NCI-H460 (cell line): ENCODE measurements at places on chromosomes 7 and 10. TPM values are rescaled to one million over a fixed set of nuclear protein-coding genes. Genes with fewer than 3 reads are reported as not detected.

The ANKRD22 gene
- total RNA-seq = 0.17 TPM in 1 of 2 replicates, not detected in the other

DNA sequence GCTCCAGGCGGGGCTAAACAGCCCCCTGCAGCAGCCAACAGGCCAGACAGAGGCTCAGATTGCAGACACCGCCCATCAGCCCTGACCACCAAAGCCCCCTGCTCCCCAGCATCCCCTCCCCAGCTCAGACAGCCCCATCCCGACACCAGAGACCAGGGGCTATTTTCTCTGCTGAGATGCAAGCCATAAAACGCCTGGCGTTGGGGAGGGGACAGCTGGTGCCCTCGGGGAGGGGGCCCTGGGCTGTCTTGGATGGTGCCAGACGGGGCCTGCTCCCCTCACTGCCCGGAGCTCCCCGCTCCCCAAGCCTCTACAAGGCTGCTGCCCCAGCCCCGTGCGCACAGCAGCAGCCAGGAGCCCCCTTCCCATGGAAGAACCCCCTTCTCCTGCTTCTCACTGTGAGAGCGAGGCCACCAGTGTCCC lies 31.8 kb downstream of the GET4 start:
- DNase-seq = no peak

The FKBP6 gene
- 0.17 TPM in 1 of 2 replicates, not detected in the other for total RNA-seq

DNA sequence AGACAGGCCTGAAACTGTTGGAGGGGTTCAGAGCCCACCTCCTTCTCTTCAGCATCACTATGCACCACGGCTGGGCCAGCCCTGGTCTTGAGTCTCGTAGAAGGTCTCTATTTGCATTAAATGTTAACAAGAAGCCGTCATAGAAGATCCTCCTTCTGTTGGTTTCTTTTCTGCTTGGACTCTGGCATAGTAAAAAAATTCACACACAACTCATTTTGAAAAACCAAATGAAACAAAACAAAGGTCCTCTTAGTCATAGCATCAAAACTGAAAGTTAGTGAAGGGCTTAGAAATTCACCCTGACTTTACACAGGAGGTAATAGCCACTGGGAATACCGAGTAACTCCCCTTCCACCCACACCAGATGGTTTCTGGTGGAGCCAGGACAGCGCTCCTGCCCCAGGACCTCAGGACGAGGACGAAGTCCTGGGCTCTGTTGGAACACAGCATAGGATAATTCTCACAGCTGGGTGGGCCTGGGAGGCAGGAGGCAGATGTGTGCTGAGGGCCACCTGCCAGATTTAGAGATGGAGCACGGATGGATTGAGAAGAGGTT lies 248.4 kb upstream of the KLF6 start:
- no peak for DNase-seq

The FUOM gene
- total RNA-seq = 5.0 and 7.2 TPM in 2 replicates

DNA sequence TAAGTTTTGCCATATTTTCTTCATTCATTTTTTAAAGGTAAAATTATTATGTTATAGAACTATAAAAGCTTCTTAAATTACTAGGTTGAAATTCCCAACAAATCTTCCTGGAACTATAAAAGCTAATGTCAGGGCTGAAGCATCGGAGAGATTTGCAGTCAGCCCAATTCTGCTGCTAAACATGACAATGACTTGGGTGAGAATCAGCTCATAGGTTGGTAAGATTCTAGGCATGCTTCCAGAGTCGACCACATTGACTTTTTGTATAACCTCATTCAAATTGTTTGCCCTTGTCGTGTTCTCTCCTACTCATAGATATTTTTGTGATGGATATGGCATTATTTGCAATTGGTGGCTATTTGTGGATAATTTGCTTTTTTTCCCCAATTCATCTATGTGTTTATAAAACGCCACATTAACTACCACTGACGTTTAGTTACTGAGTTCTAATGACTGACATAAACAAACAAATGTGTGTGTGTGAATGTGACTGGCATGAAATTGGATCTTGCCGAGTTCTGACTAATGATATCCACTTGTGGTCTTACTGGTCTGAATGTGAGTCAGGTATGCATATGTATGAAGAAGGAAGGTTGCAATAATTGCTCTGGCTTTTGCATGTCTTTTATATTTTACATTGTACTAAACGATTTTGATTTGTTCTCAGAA lies 579.8 kb downstream of the PARD3 start:
- DNase-seq = no peak

The AGR3 gene
- total RNA-seq = not detected in 2 replicates
